ENCODE measurements at places on chromosomes 5 and 9. TPM values are rescaled to one million over a fixed set of nuclear protein-coding genes. Genes with fewer than 3 reads are reported as not detected.

- no peak for DNase-seq
Observed at GRCh38 chr5:127758766-127759283, 55.6 kb downstream of the CCDC192 start.

- DNase-seq, result no peak
Observed at GRCh38 chr5:180495292-180495691, 1.1 kb downstream of the CNOT6 start.

DNA sequence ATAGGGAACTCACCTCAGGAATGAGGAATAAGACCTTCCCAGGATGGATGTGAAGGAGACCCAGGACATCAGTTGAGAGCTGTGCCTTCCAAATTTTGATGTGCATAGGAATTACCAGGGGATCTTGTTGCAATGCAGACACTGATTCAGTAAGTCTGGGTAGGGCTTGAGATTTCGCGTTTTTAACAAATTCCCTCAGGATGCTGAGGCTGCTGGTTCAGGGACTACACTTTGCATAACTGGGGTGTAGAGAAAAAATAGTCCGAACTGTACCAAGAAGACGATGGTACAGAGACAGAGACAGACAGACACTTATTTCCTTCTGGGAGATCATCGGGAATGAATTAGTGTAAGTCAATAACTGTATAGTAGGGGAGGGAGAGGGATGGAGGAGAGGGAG lies 82.3 kb upstream of the FREM1 start:
- DNase-seq, result no peak

- DNase-seq, result no peak
Observed at GRCh38 chr9:135673941-135674340, 10.8 kb downstream of the LCN9 start.

GRCh38 chr5:152593388-152593787 lies 188.3 kb upstream of the NMUR2 start:
- no peak for DNase-seq

DNA sequence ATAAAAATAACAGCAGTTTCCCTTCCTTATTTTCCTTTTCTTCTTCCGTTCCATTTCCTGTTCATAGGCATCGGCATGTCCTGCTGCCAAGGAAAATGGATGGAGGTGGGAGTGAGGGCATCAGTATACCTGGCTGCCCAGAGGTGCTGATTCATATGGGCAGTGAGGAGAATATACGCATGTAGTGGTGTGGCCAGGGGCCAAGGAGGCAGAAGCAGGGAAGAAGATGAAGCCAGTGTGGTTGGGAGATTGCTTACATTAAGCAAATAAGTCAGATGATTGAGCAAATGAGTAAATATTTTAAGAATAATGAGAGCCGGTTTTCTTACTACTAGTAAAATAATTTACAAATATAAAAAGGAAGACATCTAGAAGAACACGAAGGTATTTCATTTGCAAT lies 344.9 kb upstream of the PAPPA start:
- no peak for DNase-seq

The CA9 gene
- not detected for total RNA-seq

The FGD3 gene
- total RNA-seq, result 44.0 TPM

The PARP8 gene
- total RNA-seq, result 23.0 TPM

DNA sequence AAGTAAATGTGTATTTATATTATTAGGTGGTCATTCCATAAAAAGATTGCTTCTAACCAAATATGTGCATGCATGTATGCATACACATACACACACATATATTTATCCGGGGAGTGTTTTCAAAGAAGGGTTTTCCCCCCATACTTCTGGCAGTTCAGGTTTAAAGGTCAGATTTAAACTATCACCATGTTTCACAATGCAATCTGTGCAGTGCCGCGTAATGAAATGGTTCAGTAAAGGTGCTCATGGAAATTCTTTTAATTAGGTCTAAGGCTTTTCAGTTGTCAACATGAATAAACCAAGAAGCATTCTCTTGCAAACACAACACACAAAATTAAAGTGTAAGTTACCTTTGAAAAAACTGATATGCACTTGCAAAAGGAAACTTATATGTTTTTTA lies 211.0 kb downstream of the CRB2 start:
- no peak for DNase-seq

GRCh38 chr5:160419458-160420330 lies 813 bp upstream of the SLU7 start:
- DNase-seq, result no peak

DNA sequence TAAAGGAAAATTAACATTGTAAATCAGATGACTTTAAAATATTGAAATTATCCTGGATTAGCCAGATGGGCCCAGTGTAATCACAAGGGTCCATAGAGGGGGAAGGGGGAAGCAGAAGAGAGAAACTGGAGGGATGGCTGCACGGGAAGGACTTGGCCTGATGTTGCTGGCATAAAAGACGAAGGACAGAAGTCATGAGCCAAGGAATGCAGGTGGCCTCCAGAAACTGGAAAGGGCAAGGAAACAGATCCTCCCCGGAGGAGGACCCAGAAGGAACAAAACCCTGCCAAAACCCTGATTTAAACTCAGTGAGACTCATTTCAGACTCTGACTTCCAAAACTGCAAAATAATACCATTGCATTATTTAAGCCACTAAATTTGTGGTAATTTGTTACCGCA lies 100.2 kb downstream of the ADAMTS2 start:
- no peak for DNase-seq

GRCh38 chr9:88053856-88054501 lies 79.6 kb upstream of the CDK20 start:
- DNase-seq, result no peak

DNA sequence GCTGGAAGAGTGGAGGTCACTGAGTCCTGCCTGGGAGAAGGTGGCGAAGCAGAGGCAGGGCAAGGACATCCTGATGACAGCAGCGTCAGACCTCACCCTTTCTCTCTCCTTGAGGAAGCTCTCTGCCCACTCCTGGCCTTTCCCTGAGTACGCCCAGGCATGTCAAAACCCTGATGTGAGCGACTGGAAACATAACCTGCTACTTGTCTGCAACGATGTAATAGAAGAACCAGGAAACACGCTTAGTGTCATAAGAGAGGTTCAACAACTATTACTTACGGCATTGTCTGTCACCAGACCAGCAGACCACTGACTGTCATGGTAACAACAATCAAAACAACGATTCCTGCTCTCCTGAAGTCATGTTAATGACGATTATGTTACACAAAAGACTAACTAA lies 152.4 kb downstream of the ACTL7B start:
- DNase-seq, result no peak
